OCI-M1 (cell line): ENCODE measurements at places on chromosomes 4 and X.

DNA sequence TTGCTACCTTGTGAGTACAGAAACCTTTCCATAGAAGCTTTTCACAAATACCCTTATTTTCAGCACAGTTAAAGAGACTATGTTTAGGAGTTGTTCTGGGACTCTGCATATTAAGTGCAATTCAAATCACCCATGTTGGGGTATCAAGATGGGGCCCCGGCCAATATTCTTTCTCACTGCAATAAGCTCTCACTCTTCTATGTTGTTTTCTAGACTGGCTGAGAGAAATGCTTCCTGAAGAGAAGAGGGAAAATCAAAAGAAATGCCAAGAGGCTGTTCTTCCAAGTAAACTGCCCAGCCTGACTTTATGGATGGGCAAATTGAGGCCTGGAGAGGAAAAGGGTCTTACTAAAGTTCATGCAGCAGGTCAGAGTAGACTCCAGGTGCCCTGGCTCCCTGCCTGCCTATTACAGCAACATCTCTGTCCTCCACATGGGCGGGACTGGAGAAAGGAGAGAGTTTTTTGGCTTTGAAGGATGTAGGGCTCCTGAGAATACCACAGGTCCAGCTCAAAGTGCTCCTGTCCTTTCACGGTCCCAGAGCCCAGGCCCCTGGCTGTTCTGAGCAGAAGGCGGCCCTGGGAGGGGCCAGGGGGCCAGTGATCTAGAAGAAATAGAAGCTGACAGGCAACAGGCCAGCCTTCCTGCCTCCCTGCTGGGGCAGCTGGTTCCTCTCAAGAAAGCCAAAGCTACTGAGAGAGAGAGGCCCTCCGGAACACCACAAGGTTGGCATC lies 745 bp upstream of the IQSEC2 start:
- no peak for DNase-seq

GRCh38 chrX:120446498-120446897 lies 22.6 kb downstream of the LAMP2 start:
- DNase-seq, result no peak

GRCh38 chrX:6645216-6645615 lies 110.3 kb upstream of the VCX3A start:
- no peak for DNase-seq

- DNase-seq, result peak; percentile 82
Measured at GRCh38 chr4:179836179-179837075, 2394.2 kb upstream of the AGA start.

- DNase-seq, result no peak
Measured at GRCh38 chrX:47632666-47633065, 2.9 kb upstream of the CFP start.

DNA sequence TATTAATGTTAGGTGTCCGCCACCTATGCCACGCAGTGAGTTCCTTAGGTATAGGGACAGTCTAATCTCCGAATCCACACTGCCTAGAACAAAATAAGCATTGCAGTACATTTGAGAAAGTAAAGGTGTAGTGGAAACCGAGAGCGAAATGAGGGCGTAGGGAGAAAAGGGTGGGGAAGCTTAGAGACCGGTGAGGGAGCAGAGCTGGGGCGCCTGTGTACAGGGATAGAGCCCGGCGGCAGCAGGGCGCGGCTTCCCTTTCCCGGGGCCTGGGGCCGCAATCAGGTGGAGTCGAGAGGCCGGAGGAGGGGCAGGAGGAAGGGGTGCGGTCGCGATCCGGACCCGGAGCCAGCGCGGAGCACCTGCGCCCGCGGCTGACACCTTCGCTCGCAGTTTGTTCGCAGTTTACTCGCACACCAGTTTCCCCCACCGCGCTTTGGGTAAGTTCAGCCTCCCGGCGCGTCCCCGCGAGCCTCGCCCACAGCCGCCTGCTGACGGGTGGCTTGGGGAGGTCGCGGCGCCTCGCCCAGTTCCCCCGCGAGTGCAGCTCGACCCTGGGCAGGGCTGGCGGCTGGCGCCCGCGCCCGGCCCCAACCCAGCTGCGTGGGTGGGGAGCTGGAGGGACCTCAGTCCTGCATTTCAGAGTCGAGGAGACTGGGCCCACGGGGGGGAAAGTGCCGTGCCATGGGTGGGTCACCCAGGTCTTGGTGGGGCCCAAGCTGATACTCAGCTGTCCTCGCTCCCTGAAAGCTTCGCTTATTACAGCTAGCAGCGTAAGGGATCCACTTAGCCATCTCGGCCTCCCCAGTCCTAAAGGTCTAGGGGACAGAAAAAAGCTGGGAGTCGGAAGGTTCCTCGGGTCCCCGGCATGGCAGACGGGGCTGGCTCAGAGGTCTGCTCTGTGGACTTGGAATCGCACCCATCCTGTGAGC lies at the start of gene ANXA3:
Gene ANXA3, plus strand, starts transcription at position 351 of the 932 bp plus-strand sequence. CDS start 2,704 bp downstream, outside the sequence.
- no peak for DNase-seq

DNA sequence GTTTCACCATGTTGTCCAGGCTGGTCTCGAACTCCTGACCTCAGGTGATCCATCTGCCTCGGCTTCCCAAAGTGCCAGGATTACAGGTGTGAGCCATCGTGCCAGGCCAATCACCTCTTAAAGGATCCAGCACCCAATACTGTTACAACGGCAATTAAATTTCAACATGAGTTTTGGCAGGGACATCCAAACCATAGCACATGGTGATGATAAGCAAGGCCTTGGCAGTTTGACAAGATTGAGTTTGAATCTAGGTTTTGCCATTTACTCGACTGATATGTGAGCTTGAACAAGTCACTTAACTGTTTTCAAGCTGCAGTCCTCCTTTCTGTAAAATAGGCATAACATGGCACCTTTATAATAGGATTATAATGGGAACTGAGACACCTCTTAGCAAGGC lies 84.1 kb downstream of the GPR82 start:
- peak; percentile 10 for DNase-seq

DNA sequence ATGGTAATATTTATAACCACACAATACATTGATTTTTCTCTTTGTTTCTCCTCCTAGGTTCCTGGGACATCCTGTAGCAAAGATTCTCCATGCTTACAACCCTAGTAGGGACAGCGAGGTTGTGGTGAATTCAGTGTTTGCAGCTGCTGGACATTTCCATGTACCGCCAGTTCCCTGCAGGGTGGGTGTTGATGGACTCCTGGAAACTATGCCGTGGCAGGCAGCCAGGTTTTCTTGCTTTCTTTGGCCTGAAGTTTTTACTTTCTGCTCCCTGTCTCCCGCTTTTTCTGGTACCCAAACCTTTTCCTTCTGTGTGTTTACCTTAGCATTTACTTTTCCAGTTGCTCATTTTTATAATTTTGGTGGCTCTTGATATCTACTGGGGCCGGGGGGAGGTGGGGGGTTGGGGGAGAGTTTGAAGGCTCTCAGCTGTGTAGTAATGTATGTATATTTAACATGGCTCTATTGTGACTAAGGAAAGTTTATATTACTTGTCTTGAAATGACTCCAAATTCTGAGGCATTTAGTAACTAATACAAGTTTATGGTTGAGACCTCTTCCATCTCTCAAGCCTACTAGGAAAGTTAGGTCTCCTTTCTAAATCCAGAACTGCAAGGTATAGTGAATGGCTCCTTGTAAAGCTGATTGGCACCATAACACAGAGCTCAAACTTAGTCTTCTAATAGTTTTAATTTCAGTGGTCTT lies 89.7 kb downstream of the TMEM131L start:
- DNase-seq, result no peak

- DNase-seq, result no peak
Measured at GRCh38 chrX:119003462-119003861, 29.0 kb downstream of the LONRF3 start.

DNA sequence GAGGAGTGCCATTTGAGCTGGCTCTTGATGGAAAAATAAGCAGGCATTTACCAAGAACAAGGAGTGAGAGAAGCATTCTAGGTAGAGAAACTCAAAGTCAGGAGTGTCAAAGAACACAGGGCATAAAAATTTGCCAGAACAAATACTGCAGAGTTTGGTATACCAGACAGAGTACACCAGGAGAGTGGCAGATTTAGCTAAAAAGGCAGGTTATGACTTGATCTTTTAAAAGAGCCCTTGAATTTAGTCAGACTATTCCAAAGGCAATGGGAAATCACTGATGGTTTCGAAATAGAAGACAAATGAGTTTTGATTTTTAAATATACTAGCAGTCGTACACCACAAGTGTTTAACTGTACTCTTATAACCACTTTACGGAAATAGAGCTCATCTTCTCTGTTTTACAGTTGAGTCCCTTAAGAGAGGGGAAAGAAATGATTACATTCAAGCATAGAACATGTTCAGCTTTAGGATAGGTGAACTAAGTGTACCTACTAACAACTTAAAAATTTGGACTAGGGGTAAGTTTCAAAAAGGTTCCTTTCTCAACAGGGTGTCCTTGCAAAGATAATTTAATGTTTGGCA lies 10.2 kb downstream of the UBE2D3 start:
- no peak for DNase-seq

DNA sequence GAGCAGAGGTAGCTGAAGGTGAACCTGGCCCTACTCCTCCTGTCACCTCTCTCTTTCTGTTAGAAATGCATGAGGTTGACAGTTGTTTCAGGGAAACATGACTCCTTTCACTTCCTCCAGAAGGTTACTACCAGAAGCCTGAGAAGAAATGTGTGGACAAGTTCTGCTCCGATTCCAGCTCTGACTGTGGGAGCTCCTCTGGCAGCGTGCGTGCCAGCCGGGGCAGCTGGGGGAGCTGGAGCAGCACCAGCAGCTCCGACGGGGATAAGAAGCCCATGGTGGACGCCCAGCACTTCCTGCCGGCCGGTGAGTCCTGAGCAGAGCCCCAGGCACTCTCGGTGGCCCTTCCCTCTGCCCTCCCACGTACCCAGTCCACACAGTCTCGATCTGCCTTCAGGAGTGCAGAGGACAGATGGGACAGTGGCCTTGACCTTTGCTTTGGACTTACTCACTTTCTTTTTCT lies 61.3 kb upstream of the TLR2 start:
- no peak for DNase-seq

- peak; percentile 7 for DNase-seq
Measured at GRCh38 chr4:25993395-25994185, 79.6 kb downstream of the SMIM20 start.

DNA sequence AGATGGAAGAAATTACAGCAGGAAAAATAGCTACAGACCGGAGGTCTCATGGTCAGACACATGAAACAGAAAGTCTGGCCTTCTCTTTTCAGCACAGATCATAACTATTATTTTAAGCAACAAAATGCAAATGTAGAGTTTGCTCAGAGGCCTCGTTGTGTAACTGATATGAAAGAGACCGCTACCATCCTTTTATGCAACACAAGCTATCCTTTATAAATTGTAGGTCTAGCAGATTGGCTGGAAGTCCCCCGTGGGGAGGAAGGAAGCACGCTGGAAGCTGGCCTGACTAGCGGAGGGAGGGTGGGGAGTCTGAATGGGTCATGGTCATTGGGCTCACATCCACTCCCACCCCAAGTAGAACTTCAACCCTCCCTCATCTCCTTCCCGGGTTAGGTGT lies 27.7 kb downstream of the DMP1 start:
- no peak for DNase-seq

GRCh38 chrX:129347291-129347690 lies 176.0 kb downstream of the SMARCA1 start:
- no peak for DNase-seq

GRCh38 chrX:17464194-17464593 lies 89.2 kb downstream of the NHS start:
- DNase-seq, result no peak

DNA sequence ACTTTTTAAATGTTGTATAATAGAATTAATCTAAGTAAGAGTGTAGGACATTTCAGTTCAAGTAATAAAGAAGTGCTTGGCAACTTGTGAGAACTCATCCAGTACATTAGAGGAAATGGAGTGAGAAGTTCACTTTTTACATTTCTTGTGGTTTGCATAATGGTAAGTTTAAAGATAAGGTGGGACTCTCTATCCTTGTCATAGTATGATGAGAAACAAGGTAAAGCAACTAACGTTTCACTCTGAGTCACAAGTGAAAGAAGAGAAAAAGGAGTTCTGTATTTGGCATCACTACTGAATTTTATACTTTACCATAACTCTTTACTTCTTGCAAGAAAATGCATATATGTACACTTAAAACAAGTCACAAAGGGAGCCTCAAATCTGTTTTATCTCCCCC lies 219.4 kb downstream of the SLC4A4 start:
- peak; percentile 20 for DNase-seq

- no peak for DNase-seq
Measured at GRCh38 chr4:156751486-156751885, 220.1 kb downstream of the PDGFC start.

DNA sequence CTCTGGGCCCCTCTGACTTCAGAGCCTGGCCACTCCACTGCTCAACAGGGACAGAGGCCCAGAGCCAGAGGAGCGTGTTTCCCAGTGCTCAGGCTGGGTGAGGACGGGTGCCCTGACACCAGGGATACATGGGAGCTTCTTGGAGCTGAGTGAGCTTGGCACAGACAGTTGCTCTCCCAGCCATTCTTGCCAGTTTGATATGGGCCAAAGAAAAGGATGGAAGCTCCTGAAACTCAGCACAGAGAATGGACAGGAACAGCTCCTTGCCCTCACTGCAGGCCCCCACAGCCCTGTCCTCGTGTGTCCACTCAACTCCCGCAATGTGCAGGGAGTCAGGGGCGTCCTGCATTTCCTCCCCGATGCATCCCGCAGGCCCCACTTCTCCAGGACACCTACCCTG lies 38.8 kb downstream of the NSG1 start:
- no peak for DNase-seq

- DNase-seq, result no peak
Measured at GRCh38 chrX:43166874-43167273, 388.9 kb upstream of the PPP1R2C start.

DNA sequence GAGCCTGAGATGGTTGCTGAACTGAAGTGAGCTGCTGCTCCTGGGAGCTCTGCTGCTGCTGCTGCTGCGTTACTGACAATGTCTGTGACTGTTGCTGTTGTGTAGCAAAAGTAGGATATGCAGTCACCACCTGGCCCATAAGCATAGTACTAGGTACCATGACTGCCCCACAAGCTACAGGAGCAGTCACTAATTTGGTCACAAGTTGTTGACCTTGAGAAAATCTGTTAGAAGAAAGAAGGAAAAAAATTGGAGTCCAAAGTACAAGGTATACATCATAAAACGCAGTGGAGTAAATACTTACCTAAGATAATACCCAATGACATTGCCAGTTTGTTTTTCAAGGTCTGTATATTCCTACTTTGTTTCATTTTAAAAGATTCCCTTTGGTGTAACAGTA lies 42.6 kb downstream of the TMEM165 start:
- no peak for DNase-seq

DNA sequence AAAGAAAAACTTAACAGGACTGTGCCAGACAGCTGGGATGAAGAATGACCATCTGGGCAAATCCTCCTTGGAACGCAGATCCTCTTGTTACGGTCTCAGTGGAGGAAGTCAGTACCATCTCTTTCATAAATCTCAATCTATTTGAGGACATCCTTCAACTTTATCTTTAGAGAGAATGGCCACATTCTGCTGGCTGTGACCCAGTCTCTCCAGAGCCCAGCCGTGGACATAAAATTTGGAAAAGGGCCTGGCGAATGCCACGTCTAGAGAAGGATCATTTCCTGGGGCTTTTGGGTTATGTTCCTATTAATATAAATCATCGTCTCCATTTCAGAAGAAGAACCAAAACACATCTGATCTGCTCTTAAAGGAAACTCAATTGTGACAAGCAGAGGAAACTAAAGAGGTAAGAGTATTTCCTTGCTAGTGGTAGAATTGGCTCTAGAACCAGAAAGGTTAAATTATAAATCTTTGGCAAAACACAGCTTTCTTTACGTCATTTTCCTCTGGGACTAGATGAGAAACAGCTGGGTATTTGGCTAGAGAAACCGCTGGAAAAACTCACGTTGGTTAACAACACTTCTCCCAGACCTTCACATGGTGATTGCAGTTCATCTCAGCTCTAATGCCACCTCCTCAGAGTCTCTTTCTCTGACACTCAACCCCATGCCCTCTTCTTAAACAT lies 164.7 kb downstream of the CHIC2 start:
- no peak for DNase-seq
